ENCODE measurements at places on chromosomes 5 and 9.

GRCh38 chr9:92746567-92747458 lies 17.8 kb downstream of the BICD2 start:
- no peak for DNase-seq

DNA sequence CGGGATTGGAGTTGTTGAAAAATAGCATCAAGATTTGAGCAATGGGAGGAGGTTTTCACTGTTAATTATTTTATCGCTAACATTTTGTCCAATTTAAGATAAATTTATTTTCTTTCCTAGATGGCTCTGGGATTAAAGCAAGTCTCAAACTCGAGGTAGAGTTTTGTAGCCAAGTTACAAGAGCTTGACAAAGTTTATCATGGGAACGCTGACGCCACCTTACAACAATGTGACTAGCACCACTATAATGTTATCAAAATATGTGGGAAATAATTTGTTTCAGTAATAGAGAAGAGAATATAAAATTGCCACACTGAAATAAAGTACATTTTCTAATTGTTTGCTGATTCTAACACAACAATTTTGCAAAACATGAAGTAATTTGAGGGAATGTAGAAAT lies 19.8 kb upstream of the TARS1 start:
- DNase-seq, result no peak

- peak; percentile 78 for DNase-seq
Observed at GRCh38 chr9:35736201-35736633, 3.8 kb downstream of the CREB3 start.

GRCh38 chr5:167228134-167228533 lies 1063.3 kb upstream of the WWC1 start:
- DNase-seq, result no peak

GRCh38 chr5:19608444-19609002 lies 379.5 kb downstream of the CDH18 start:
- DNase-seq, result no peak

- DNase-seq, result no peak
Observed at GRCh38 chr9:128946571-128947276, 679 bp downstream of the DOLK start.

DNA sequence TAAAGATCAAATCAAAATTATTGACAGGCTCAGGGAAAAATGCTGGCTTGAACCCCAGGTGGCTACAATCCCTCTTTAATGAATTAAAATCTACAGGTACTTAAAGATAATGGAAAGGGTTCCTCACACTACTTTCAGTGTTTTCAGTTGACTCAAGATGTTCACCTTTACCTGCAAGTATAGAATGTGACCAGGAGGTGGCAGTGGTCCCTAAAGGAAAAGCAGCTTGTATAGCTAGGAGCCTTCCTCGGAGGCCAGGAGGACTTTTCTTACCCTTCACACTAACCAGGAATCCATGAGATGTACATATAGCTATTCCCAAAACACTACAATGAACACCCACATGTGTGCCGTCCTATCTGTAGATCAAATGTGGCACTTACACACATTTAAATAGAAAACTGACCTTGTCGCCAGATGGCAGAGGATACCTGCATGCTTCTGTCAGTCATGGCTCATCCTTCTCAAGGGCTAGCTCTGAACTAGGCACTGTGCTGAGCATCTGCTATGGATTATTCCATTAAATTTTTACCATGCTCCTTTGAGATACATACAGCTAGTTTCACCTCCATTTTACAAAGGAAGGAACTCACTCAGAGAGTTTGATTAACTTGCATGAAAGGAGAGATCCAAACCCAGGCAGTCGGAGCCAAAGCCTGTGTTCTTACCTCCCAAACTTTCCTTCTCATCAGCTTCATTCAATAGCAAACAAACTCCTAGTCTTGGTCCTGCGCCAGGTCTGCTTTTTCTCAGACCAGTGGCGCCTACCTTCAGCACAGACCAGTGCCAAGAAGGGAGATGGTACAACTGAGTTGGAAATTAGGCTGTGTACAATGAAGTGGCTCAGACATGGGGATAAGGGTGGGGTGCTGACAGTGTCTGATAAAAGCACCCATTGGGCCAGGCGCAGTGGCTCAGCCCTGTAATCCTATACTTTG lies 24.5 kb downstream of the C9orf152 start:
- DNase-seq, result peak; percentile 80

GRCh38 chr5:136710834-136711233 lies 345.5 kb upstream of the TRPC7 start:
- DNase-seq, result no peak

GRCh38 chr9:111456529-111456928 lies 27.7 kb downstream of the ECPAS start:
- no peak for DNase-seq

DNA sequence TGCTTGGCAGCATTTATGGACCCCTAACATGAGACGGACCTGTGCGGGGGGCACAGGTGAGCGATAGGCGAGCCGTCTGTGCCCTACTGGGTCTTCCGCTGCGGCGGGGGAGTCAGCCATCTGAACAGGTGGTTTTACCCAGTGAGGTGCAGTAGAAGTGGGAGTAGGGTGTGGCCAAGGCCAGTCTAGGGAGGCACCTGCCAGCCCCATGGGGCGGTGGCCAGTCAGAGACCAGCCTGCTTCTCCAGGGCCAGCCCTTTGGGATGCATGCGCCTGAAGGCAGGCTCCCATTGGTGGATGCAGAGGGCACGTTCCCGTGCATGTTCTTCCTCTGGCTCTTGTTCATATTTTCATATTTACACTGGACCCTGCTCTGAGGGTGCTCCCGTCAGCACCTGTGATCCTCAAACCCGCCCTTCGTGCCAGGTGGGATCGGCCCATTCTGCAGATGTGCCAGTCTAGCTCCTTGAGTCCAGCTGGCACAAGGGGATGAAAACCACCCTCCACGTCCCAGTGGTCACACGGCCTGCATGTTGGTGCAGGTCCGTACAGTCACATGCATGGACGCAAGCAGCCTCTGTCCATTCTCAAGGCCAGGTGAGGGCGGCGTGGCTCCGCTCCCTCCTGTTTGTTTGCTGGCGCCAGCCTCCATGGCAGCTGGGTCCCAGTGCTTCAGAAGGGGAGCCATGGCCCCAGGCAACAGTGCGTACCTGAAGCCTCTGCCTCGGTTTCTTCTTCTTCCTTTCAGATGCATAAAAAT lies 9.0 kb downstream of the COL5A1 start:
- no peak for DNase-seq

DNA sequence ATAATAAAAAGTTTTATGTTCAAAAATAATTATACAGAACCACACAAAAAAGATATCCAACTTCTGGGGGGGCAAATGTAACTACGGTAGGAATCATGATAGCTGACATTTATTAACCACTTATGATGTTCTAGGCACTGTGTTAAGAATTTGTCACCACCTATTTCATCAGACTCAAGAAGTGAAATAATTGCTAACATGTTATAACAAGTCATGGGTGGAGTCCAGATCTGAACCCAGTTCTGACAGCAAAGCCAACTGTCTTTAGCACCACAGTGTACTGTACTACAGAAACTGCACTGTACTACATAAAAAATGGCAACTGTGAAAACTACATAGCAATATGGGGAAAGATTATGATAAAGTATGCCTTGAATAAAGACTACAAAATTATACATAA lies 3.0 kb upstream of the SAP30L start:
- no peak for DNase-seq

- no peak for DNase-seq
Observed at GRCh38 chr5:127666043-127666716, 17.3 kb downstream of the CTXN3 start.

DNA sequence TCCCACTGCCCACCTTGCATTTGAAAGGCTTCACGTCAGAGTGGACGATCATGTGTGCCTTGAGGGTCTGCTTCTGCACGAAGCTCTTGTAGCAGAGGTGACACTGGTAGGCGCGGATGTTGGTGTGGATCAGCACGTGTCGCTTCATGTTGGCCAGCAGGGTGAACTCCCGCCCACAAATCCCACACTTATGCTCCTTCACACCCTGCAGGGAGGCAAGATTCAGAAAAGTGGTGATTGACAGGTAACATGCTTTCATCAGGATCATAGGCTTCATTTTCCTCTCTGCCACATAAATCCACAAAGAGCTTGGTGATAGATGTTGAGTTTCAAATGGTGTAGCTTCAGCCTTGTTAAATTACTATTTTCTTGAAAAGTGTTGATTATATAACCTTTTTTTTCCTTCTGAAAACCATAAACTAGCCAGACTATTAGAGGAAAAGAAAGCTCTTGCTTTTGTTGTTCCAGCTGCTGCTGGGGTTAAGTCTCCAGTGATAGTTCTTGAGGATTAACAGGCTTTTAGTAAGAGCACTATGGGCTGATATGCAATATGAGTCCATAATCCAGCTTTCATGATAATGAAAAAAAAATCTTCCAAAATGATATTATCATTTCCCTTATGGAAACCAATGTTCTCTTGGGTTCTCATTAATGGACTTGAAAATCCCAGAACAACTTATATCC lies 50.7 kb downstream of the ZNF366 start:
- DNase-seq, result no peak

GRCh38 chr5:129905473-129906176 lies 1.4 kb downstream of the CHSY3 start:
- peak; percentile 25 for DNase-seq

DNA sequence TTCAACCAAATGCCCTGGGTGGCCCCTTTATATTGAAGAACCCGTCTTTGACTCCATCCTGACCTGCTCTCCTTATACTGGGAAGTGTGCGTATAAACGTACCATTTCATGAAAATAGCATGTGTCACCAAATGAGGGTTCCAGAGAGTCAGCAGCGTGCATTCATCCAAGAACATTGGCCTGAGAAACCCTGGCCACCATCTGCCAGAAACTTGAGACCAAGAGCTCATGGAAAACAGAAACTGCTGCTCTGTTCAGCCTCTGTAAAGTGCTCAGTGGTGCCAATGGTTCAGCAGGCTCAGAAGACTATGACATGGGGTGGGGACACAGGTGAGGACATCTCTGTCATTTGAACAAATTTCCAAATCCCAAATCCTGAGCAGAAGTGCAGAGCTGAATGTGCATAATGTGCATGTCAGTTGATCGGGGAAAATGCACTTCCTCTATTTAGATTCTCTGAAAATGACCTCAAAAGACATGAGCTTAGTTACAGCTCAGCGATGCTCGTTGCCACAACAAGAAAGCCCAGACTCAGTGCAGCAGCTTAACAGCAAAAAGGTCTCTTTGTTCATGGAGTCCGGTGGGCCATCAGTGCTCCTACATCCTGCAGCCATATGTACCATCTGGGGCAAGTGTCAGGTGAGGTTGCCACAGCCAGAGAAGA lies 176.1 kb downstream of the ATPSCKMT start:
- DNase-seq, result no peak

GRCh38 chr5:161803-162110 lies 29.5 kb upstream of the LRRC14B start:
- DNase-seq, result no peak

DNA sequence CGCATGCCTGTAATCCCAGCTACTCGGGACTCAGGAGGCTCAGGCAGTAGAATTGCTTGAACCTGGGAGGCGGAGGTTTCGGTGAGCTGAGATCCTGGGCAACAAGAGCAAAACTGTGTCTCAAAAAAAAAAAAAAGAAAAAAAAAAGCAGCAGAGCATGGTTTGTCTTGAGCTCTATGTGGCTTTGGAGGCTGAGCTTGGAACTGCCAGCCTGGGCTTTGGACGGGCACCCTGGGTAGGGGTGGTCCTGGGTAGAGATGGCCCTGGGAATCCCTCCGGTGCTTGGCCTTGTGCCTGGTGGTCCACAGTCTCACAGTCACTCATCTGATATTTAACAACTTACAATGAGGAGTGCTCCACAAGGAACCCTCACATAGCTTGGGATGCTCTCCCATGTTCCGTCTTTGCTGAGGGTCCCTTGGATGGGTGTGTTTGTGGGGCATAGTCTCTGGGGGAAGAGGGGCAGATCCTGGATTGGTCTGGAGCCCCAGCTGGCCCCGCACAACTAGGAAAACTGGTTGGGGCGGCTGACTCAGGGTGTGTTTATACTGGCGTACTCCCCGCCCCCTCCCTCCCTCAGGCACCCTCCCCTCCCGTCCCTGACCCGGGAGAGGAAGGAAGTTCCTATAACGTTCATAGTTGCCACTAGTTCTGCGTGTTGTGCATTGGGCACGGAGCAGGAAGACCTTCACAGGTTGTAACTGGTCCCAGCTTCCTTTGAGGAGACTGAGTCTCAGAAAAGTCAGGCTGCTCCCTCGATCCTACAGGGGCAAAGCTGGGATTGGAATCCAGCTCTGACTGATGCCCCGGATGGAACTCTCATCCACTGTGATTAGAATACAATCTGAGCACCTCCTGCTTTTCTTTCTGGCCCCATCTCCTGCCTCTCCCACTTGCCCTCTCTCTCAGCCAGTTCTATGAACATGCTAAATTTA lies 11.2 kb downstream of the IER5L start:
- peak; percentile 86 for DNase-seq

Measured in suppressor macrophage treated with lipopolysaccharide for 1 hour (primary cell).